Gastrocnemius medialis (tissue), 4 donors: ENCODE measurements at places on chromosomes 2 and 18. TPM values are rescaled to one million over a fixed set of nuclear protein-coding genes. Genes with fewer than 3 reads are reported as not detected.

- DNase-seq = no peak
Measured at GRCh38 chr2:218856167-218856895, 3.3 kb upstream of the WNT6 start.

- no peak for DNase-seq
Measured at GRCh38 chr2:229032608-229033234, 238.4 kb downstream of the PID1 start.

DNA sequence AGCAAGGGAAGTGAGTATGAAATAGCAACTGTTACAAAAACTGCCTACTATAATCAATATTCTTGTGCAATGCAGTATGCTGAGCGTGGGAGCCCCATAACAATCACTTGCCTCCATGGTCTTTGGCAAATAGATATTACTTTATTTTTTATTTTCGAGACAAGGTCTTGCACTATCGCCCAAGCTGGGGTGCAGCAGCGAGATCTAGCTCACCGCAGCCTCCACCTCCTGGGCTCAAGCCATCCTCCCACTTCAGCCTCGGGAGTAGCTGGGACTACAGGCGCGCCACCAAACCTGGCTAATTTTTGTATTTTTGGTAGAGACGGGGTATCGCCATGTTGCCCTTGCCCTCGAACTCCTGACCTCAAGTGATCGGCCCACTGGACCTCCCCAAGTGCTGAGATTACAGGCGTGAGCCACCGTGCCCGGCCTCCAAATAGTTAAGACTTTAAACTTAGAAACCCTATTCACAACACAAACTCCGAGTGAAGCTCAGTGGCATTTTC lies 1.2 kb upstream of the CCNT2 start:
- peak; percentile 17 for DNase-seq

The ASAP2 gene
- 1.9 TPM for total RNA-seq

- DNase-seq = peak; percentile 45
Measured at GRCh38 chr2:166375736-166376487, at the start of gene SCN9A. Gene SCN9A (minus strand): TSS chr2:166375944. CDS start chr2:166311756, 64,188 bp downstream.

The PLCD4 gene
- total RNA-seq = 21.6 TPM

GRCh38 chr2:53490659-53491058 lies 276.9 kb upstream of the CHAC2 start:
- peak; percentile 3 for DNase-seq

GRCh38 chr2:100820523-100821254 lies 750 bp downstream of the NPAS2 start:
- DNase-seq = no peak

DNA sequence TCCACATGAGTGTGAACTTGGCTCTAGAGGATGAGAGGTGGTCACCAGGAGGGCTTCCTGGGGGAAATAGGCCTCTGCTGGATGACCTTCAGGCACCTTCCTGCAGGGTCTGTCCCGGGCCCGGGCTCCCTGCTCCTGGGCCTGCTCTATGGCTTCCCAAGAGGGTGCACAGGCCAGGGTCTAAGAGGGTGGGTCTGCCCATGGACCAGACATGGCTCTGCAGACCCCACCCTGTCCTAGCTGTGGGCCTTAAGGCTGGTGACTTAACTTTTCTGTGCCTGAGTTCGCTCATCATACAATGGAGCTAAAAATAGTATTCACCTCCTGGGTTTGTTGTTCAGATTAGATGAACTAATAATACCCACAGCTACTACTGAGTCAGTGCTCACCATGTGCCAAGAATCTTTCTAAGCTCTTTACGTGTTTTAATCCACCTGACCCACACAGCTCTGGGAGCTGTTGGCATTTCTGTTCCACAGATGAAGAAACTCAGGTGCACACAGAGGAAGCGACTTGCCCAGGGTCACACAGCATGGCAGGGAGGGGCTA lies 14.4 kb downstream of the INHBB start:
- DNase-seq = no peak

DNA sequence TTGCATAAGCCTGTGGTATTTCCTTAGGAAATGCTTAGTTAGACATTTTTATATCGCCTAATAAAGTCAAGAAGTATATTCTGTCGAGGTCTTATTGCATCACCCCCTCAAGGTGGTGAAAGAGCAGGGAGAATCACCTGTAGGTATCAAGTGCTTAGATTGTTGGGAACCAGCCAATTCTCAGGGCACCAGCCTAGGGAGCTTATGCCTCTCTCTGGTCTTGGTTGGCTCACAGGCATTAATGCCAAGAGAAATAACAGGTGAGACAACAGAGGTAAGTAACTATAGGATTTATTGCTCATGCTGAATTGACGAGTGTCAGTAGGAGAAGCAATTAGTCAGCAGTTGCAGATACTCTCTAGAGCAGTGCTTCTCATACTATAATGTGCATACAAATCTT lies 663.3 kb upstream of the ZNF804A start:
- DNase-seq = no peak

- peak; percentile 15 for DNase-seq
Measured at GRCh38 chr2:147382322-147382948, 462.4 kb upstream of the ACVR2A start.

The ABCB11 gene
- total RNA-seq = 0.12 TPM

The CD28 gene
- total RNA-seq = 0.07 TPM

- no peak for DNase-seq
Measured at GRCh38 chr2:181185421-181185820, 205.0 kb downstream of the UBE2E3 start.

DNA sequence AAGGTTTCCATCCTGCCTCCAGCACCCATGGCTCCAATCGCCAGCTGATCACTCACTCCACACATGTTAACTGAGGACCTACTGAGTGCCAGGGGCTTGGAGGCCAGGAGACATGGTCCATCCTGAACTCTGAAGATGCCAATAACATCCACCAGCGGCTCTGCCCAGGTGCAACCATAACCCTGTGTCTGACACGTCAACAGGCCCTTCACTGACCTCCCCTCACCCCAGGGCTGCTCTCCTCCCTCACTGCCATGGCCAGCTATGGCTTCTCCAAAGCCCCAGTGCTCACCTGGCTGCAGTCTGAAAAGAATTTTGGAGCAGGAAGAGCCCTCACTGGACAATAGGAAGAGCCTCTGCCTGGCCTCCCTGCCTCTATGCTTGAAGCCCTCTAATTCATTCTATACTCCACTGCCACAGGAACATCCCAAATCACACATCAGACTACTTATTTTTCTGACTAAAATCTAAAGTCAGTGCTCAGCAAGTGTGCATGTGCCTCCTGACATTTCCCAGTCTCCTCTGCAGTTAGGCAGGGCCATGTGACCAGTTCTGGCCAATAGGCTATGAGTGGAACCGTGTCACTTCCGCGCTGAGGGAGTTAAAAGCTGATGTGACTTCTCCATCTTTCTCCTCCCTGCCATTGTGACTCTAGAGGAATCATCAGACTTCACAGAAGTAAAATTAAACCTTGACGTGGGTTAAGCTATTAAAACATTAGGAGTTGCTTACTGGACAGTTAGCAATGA lies 37.2 kb downstream of the ZBTB7C start:
- no peak for DNase-seq

The BOK gene
- 0.92 TPM for total RNA-seq

DNA sequence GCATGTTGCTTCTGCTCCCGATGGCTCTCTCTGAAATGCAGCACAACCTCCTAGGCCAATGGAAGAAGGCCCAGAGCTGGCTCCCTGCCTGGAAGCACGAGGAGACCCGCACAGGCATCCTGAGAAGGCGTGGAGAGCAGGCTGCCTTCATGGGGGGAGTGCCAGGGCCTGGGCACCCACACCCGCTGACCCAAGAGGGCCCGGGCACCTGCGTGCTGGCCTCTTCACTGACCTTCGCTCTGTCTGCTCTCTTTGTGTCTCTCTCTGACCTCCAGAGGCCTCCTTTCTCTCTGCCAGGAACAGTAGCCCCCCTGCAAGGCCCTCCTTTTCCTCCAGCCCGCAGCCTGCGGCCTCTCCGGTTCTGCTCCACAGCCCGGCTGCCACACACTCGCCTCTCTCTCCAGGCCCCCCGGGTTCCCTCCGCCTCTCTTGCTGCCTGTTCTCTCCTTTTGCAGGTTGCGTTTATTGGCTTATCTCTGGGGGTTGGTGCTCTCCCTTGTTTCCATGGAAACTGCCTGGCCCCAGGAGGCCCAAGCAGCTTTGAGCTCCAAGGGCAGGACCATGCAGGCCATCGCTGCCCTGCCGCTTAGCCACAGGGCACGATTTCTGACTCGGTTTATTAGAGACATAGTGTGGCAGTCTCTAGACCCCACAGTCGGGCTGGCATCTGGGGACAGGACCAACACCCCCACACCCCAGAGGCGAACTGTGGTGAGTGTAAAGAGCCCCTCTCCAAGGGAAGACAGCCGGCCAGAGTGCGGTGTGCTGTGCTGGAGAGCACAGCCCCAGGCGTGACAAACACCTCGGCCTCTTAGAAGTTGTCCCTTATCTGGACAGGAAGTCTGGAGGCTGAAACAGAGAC lies 1.7 kb downstream of the MZT2B start:
- DNase-seq = no peak

The FEV gene
- total RNA-seq = not detected

DNA sequence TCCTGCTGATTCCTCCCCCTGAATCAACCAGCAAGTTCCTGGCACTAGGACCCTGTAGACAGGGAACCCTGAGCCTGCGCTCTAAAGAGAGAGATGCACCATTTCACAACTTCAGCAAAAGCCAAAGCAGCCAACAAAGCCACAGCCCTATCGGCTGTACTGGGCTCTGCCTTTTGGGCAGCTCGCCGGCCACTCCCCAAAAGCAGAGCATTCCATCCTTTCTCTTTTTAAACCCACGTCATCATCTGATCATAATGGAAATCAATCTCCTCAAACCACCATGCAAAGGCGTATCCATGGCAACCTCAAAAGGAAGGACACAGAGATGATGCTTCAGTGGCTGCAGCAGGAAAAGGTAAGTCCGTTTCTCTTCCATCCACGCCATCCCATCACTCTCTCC lies 5.3 kb upstream of the DCTN1 start:
- no peak for DNase-seq

The STARD6 gene
- not detected for total RNA-seq

The SNTG2 gene
- total RNA-seq = not detected

- no peak for DNase-seq
Measured at GRCh38 chr18:70195852-70196434, 9.5 kb downstream of the RTTN start.

DNA sequence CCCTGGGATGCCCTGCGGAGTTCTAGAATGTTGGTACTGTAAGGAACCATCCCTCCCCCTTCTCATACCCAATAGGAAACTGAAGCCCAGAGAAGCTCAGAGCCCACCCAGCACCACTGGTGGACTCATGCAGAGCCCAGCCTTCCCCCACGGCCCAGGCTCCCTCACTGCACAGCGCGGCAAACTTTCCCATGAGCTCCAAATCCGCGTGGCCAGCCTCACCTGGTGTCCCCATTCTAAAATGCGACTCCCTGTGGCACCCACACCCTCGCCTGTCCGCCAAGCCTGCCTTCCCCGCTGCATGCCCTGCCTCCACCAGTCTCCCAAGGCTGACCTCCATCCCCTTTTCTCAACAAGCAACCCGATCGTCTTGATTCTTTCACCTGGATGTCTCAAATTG lies 51.1 kb downstream of the PTGR3 start:
- no peak for DNase-seq

- no peak for DNase-seq
Measured at GRCh38 chr2:227990937-227991336, 119.5 kb downstream of the DAW1 start.

GRCh38 chr2:3283206-3283605 lies 94.4 kb downstream of the EIPR1 start:
- no peak for DNase-seq

GRCh38 chr2:120531863-120532600 lies 186.1 kb downstream of the INHBB start:
- DNase-seq = peak; percentile 93

The CRYBA2 gene
- not detected for total RNA-seq

DNA sequence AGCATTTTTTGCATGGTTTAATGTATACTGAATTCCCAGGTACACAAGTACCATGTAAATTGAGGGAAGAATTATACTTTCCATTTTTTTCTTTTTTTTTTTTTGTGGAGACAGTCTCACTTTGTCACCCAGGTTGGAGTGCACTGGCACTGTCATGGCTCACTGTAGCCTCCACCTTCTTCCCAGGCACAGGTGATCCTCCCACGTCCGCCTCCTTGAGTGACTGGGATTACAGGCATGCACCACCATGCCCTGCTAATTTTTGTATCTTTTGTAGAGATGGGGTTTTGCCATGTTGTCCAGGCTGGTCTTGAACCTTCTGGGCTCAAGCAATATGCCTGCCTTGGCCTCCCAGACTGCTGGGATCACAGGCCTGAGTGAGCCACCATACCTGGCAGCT lies 3.8 kb downstream of the HSPE1 start:
- DNase-seq = no peak

DNA sequence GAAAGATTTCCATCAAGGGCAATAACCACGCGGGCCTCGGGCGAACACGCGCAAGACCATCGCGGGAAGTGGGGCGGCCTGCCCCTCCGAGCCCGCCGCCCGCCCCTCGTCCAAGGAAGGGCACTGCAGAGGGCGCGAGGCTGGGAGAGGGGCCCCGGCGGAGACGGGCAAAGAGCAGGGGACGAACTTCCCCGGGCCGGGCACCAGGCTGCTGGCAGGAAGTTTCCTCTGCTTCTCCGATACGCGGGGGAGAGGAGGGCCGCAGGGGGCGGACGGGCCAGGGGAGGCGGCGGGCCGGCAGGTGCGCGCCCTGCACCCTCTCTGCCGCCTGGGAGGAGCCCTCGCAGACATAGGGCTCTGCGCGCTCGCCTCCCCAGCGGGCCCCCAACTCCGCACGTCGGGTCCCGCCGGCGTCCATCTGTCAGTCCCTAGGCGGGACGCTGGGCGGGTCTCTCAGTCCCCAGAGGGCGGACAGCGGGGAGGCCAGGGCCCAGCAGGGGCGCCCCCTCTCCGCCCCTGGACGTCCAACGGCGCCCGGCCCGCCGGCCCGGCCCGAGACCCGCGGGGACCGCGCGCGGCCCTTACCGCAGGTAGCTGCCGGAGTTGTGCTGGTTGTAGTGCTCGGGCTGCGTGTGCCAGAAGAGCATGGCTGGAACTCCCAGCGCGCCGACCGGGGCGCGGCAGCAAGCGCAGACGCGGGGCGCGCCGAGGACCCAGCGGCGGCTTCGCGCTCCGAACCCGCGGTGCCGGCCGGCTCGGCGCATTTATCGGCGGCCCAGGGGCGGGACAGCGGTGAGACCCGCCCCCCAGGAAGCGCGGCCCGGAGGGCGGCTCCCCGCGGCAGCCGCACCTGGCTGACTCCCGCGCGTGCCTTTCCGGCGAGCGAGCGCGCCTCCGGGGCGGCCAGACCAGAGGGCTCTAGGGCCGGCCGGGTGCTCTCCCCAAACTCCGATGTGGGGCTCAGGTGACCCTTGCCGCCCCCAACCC lies at the start of gene TFCP2L1:
Gene TFCP2L1, minus strand, starts transcription at position 740 of the 987 bp plus-strand sequence. Its CDS starts 93 bp downstream, at position 647.
- no peak for DNase-seq

DNA sequence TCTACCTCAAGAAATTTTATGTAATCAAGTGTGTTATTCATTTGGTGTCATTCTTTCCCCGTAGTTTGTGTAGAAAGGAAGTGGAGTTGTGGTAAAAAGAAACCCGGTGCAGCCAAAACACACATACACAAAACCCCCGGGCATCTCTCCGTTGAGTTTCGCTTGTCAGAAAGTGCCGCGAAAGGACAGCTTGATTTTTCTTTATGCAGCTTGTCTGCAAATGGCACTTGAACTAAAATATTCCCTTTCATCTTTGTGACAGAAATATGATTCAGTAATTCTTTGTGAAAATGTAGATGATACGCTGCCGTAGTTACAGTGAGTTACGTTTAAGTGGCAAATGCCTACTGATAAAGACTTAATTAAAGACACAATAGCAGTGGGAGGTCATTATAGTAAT lies 268.8 kb upstream of the SPRED2 start:
- no peak for DNase-seq
